Ovary (tissue), 10 donors: ENCODE measurements at places on chromosomes 4 and X. TPM values are rescaled to one million over a fixed set of nuclear protein-coding genes. Genes with fewer than 3 reads are reported as not detected.

GRCh38 chrX:118225711-118226428, 109.3 kb upstream of the KLHL13 start:
- no peaks in the 10 kb centered on the region for H3K27me3 ChIP-seq
- no peaks in the 10 kb centered on the region for H3K4me1 ChIP-seq
- no peak overlapping the region for H3K4me3 ChIP-seq
- no peak for DNase-seq
- no peaks in the 10 kb centered on the region for H3K36me3 ChIP-seq

DNA sequence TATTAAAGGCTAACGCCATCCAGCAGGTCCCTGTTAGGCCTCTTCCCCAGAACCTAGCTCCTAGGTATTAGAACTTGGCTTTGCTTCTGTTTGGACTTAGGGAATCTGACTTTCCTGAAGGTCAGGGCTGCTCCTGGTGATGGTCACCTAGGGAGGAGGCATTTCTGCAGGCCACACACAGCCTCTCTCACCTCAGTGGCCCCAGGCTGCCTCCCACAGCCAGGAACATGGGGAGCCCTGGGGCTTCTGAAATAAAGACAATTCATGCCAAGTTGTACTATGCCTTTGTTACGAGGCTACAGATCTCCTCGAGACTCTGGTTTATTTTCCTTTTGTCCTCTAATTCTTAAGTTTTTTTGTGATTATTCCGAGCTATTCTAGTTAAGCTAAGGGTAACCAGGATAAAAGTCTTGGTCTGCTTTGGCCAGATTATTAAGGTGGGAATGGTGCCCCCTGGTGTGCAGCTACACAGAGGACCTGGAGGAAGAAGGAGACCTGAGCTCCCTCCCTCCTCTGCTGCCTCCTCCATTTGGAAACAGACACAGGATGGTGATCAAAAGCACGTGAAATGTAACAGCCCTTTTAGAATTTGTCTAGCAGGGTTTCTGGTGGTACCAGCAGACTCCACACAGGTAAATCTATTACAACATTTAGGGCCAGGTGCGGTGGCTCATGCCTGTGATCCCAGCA, 131.0 kb downstream of the DCLK2 start:
- no peak overlapping the region for H3K27ac ChIP-seq
- H3K4me1 ChIP-seq: peaks cover 2% of the 10 kb centered on the region
- DNase-seq: peak; percentile 66
- no peaks in the 10 kb centered on the region for H3K36me3 ChIP-seq
- no peak overlapping the region for H3K4me3 ChIP-seq

GRCh38 chr4:123443401-123444289, 47.0 kb downstream of the SPRY1 start:
- H3K27ac ChIP-seq: no peak overlapping the region
- no peak overlapping the region for H3K4me3 ChIP-seq
- no peak for DNase-seq
- no peaks in the 10 kb centered on the region for H3K27me3 ChIP-seq
- peaks cover 3% of the 10 kb centered on the region for H3K4me1 ChIP-seq

Gene ATRX
- total RNA-seq: 123 TPM

GRCh38 chrX:40446921-40447320, 133.8 kb upstream of the ATP6AP2 start:
- H3K27me3 ChIP-seq: no peaks in the 10 kb centered on the region
- DNase-seq: peak; percentile 38
- H3K4me1 ChIP-seq: peaks cover 3% of the 10 kb centered on the region
- H3K4me3 ChIP-seq: no peak overlapping the region

DNA sequence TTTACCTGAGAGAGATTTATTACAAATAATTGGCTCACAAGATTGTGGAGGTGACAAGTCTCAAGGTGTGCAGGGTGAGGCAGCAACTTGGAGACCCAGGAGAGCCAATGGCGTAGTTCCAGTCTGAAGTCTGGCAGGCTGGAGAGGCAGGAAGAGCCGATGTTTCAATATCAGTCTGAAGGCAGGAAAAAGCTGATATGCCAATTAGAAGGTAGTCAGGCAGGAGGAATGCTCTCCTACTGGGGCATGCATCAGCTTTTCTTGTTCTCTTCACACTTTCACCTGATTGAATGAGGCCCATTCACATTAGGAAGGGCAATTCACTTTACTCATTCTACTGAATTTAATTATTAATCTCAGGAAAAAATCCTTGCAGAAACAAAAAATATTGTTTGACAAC, 1351.7 kb upstream of the ADGRL3 start:
- no peak for DNase-seq
- no peaks in the 10 kb centered on the region for H3K27me3 ChIP-seq
- no peak overlapping the region for H3K4me3 ChIP-seq
- H3K27ac ChIP-seq: no peak overlapping the region
- no peaks in the 10 kb centered on the region for H3K4me1 ChIP-seq

Gene GAGE12F
- total RNA-seq: not detected

DNA sequence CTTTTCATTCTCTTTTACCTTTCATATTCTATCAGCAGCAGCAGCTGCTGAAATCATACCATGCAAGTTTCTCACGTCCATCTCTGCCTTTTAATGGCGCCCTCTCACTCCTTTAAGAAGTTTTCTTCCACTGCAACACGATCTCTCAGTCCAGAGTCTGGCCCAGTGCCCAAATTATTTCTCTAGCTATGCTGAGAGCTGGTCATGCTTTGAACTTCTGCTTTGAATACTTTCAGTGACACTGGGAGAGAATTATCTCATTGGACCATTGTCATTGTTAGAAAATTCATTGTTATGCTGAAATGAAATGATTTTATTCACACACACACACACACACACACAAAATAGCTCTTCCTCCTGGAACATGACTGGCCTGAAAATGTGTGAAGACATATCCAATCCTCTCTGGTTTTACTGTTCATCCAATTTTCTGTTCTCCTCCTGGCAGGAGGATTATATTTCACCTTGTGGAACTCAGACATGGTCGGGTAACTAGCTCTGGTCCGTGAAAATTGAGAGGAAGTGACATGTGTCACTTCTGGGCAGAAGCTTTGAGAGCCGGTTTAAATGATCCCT, 1.3 kb upstream of the PDHA1 start:
- no peaks in the 10 kb centered on the region for H3K4me1 ChIP-seq
- no peaks in the 10 kb centered on the region for H3K27me3 ChIP-seq
- H3K36me3 ChIP-seq: no peaks in the 10 kb centered on the region
- DNase-seq: no peak
- no peak overlapping the region for H3K27ac ChIP-seq
